ENCODE measurements at places on chromosomes 13 and 19.

DNA sequence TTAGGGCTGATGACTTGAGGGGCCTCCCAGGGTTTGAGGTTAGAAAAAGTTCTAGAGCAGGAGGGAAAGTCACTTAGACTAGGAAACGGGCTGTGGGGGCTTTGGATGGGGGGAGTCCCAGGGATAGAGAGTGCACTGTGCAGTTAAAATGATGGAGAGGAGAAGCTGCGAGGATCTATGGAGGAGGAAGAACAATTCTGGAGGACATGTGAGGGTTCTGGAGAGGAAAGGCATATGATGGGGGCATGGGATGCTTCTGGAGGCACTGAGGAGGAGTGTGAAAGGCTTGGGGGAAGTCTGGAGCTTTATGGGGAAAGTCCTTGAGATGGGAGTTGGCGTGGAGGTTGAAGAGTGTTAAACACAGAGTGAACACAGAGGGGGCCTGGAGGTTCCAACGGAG lies 2.2 kb downstream of the KCNC3 start:
- DNase-seq = peak; percentile 2

DNA sequence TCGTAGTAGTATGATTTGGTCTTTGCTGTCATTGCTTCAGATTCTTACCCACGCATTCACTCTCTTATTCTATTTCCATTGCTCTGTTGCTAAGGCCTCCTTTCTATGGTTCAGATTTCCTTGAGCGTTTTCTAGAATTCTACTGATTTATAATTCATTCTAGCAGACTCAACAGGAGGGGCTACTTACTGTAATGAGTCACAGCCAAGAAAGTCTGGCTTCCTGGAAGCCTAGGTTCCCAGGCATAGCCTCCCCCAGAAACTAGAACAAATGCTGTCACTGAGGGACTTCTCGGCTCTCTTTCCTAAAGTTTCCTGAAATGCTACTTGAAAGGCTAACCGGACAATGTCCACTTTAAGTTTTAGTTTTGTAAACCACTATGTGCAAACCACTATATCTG lies 47.7 kb upstream of the SPATA13 start:
- DNase-seq = no peak

DNA sequence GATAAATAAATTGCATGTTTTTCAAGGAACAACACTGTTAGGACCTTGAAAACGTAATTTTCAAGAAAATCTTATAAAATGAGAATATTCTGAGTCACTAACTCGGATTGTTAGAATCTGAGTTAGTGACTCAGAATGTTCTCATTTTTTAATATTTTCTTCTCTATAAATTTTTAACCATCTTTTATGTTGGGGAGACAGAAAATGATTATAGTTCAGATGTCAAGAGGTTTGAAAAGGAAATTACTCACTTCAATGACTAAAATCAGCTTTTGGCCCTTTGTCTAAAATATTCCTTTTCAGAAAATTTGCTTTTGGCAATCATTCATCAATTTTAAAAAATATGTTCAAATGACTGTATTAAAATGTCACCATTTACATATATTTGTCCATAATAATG lies 264.2 kb upstream of the EDNRB start:
- no peak for DNase-seq

GRCh38 chr19:5921516-5922160 lies 7.6 kb downstream of the CAPS start:
- no peak for DNase-seq

GRCh38 chr19:14818588-14818987 lies 16.4 kb downstream of the OR7A5 start:
- DNase-seq = no peak

Measured in stimulated activated naive CD4-positive, alpha-beta T cell (primary cell).